Liver (tissue), 10 donors: ENCODE measurements at places on chromosomes 2 and 18.

DNA sequence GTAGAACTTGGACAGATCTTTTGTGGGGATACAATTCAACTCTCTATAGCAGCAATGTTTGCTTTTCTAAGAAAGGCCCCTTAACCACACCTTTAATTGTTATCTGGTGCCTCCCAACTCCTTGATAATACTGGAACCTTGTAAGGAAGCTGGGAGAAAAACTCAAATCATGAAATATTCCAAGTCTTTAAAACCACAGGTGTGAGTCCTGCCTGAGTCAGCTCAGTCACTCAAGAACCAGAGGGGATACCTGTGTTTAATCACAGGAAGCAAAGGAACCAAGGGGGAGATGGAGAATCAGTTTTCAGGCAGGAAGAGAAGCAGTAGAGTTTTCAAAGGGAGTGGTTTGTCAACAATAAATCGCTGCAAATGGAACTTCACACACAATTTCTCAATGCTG, 159.9 kb downstream of the LAMA3 start:
- H3K27ac ChIP-seq, result no peak overlapping the region
- no peak overlapping the region for H3K4me3 ChIP-seq
- peaks cover 8% of the 10 kb centered on the region for H3K4me1 ChIP-seq
- no peaks in the 10 kb centered on the region for H3K36me3 ChIP-seq
- no peaks in the 10 kb centered on the region for H3K27me3 ChIP-seq

GRCh38 chr2:25304826-25305596, 36.7 kb downstream of the DNMT3A start:
- no peak for DNase-seq
- H3K4me3 ChIP-seq, result no peak overlapping the region
- H3K36me3 ChIP-seq, result peaks cover 1% of the 10 kb centered on the region
- no peaks in the 10 kb centered on the region for H3K4me1 ChIP-seq

- no peaks in the 10 kb centered on the region for H3K4me1 ChIP-seq
- no peak overlapping the region for H3K27ac ChIP-seq
- H3K4me3 ChIP-seq, result no peak overlapping the region
Measured at GRCh38 chr18:65380986-65381385, 369.8 kb upstream of the CDH7 start.

- no peaks in the 10 kb centered on the region for H3K27me3 ChIP-seq
- H3K27ac ChIP-seq, result no peak overlapping the region
- H3K36me3 ChIP-seq, result no peaks in the 10 kb centered on the region
- no peaks in the 10 kb centered on the region for H3K4me1 ChIP-seq
Measured at GRCh38 chr18:53686965-53687364, 537.5 kb downstream of the MBD2 start.

DNA sequence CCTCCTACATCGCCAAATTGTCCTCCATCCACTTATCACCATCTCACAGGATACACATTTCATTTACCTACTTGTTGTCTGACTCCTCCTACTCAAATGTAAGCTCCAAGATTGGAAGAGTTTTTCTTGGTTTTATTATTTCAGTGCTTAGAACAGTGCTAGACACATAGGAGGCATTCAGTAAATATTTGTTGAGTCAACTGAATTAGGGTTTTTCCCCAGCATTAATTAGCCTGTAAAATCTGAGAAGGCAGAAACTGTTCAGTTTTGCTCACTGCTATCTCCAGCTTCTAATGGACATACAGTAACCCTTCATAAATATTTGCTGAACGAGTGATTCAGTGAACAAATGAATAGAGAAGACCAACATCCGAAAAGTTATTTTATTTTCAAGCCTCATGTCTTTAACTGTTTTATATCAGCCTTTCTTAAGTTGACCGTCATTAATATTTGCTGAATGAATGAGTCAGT, 800 bp downstream of the TTC21B start:
- H3K4me1 ChIP-seq, result no peaks in the 10 kb centered on the region
- H3K27ac ChIP-seq, result peak overlapping the region; percentile 87
- DNase-seq, result no peak
- H3K4me3 ChIP-seq, result peak overlapping the region; percentile 57
- no peaks in the 10 kb centered on the region for H3K36me3 ChIP-seq

DNA sequence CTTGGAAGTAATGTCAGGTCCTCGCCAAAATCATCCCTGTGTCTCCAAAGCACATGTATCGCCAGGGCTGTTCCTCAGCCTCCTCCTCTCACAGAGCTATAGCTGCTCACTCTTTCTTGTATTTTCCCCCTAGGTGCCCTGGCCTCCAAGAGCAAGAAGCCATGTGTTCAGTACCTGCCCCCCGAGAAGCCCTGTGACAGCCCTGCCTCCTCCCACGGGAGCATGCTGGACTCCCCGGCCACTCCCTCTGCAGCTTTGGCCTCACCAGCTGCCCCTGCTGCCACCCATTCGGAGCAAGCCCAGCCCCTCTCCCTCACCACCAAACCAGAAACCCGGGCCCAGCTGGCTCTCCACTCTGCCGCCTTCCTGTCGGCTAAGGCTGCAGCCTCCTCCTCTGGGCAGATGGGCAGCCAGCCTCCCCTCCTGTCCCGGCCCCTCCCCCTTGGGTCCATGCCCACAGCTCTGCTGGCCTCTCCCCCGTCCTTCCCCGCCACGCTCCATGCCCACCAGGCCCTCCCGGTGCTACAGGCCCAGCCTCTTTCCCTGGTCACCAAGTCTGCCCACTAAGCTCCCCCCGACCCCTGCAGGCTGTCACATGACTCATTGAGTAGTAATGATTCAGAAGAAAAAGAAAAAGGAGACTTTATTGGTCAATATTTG, 18.8 kb downstream of the TGOLN2 start:
- H3K27ac ChIP-seq, result no peak overlapping the region
- H3K4me3 ChIP-seq, result no peak overlapping the region
- peaks cover 3% of the 10 kb centered on the region for H3K36me3 ChIP-seq
- no peaks in the 10 kb centered on the region for H3K27me3 ChIP-seq

DNA sequence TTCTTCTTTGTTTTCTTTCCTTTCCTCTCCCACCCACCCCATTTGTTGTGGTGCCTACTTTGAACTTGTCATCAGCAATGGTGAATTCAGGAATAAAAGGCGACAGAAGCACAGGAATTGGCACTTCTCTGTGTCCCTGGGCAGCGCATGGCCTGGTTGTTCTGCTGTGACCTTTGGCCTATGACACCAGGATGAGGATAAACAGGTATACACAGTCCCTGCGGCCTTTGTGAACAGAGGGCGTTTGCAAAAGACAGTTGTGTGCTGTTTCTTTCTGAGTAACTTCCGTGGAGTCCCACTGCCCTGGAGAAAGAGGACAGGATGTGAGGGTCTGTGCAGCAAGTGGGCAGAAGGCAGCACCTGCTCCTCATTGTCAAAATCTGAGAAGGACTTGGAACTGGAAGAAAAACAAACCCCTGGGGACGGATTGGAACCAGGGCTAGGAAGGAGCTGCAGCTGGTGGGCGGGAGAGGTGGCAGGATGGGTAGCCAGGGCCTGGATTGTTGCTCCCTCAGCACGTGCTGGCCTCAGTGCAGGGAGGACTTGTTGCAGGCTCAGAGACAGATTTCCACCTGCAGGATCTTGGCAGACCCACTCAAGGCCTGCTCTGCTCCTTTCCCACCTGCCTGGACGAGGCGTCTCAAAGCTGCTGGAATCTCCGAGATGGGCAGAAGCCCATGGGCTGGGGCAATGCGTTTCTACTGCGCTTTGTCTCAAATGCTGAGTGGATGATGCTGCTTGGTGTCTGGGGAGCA, 159.5 kb downstream of the ACKR3 start:
- H3K4me1 ChIP-seq, result peaks cover 26% of the 10 kb centered on the region
- H3K36me3 ChIP-seq, result no peaks in the 10 kb centered on the region
- peak overlapping the region; percentile 81 for H3K27ac ChIP-seq
- no peak for DNase-seq
- H3K4me3 ChIP-seq, result no peak overlapping the region
- no peaks in the 10 kb centered on the region for H3K27me3 ChIP-seq

DNA sequence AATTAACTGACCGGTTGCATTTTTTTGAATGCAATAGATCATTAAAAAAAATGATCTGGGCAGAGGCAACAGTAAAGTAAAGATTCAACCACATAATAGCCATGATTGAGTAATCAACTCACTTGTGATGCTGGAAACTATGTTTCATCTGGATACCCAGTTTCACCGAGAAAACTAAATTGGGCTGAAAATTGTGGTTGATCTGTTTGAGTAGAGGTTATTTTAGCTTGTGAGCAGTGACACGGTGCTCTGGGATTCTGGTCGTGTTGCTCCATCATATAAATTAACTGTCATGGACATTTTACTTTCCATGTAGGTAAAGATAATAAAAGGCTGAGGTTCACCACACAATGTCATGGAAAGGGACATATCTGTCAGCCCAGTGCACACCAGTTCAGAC, 58.7 kb downstream of the CD226 start:
- H3K4me1 ChIP-seq, result no peaks in the 10 kb centered on the region
- DNase-seq, result no peak
- H3K27ac ChIP-seq, result no peak overlapping the region

GRCh38 chr2:103365071-103365470, 603.2 kb downstream of the TMEM182 start:
- DNase-seq, result no peak
- H3K4me1 ChIP-seq, result no peaks in the 10 kb centered on the region
- H3K4me3 ChIP-seq, result no peak overlapping the region
- H3K27ac ChIP-seq, result no peak overlapping the region

- H3K4me3 ChIP-seq, result no peak overlapping the region
- no peak overlapping the region for H3K27ac ChIP-seq
- peaks cover 6% of the 10 kb centered on the region for H3K4me1 ChIP-seq
- no peak for DNase-seq
Measured at GRCh38 chr2:206820807-206821206, 55.4 kb downstream of the FASTKD2 start.

DNA sequence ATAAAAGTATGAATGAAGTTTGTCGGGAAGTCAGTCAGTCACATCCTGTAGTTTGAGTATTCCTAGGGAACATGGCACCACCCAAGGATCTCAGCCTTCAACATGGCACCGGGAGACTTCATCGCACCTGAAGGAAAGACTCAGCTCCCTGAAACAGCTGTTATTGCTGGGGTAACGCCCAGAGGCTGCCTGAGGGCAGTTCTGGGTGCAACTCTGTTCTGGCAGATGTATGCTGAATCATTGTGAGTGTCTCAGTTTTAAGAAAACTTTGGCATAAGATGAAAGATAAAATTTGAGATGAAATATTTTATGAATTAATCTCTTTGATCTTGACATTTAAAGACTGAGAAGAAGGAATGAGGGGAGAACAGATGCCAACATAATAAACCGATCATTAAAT, 49.9 kb upstream of the SERPINB2 start:
- H3K4me3 ChIP-seq, result no peak overlapping the region
- H3K36me3 ChIP-seq, result no peaks in the 10 kb centered on the region
- no peaks in the 10 kb centered on the region for H3K4me1 ChIP-seq
- DNase-seq, result no peak
- no peaks in the 10 kb centered on the region for H3K27me3 ChIP-seq

- H3K27ac ChIP-seq, result no peak overlapping the region
- peaks cover 3% of the 10 kb centered on the region for H3K36me3 ChIP-seq
- H3K27me3 ChIP-seq, result no peaks in the 10 kb centered on the region
- DNase-seq, result no peak
- H3K4me3 ChIP-seq, result no peak overlapping the region
- H3K4me1 ChIP-seq, result no peaks in the 10 kb centered on the region
Measured at GRCh38 chr2:190213441-190214335, 105.9 kb downstream of the HIBCH start.

DNA sequence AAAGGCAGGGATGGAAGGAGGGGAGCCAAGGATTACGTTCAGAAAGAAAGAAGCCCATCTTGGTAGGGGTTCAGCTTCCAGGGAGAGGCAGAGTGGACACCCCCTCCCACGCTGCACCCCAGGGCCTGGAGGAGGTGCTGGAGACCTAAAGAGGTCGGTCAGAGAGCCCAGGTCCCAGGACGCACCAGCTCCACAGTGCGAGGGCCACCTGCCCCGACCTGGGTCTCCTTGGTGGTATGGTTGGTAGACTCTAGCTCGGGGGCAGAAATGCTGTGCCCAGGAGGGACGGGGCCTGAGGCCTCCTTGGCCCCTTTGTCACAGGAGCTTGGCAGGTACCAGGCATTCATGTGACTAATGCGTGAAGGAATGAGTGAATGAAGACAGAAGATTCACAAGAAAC, 87.1 kb upstream of the RAB6C start:
- no peak overlapping the region for H3K4me3 ChIP-seq
- no peak overlapping the region for H3K27ac ChIP-seq
- no peaks in the 10 kb centered on the region for H3K27me3 ChIP-seq
- DNase-seq, result no peak
- H3K36me3 ChIP-seq, result no peaks in the 10 kb centered on the region

GRCh38 chr2:210072922-210073509, 70.6 kb downstream of the RPE start:
- no peak overlapping the region for H3K4me3 ChIP-seq
- no peaks in the 10 kb centered on the region for H3K27me3 ChIP-seq
- DNase-seq, result no peak
- H3K36me3 ChIP-seq, result peaks cover 3% of the 10 kb centered on the region
- H3K27ac ChIP-seq, result no peak overlapping the region
- H3K4me1 ChIP-seq, result no peaks in the 10 kb centered on the region
